ENCODE measurements at places on chromosomes 11 and 22.

GRCh38 chr11:91199866-91200265 is 977.0 kb upstream of the CHORDC1 start:
- no peak for DNase-seq

GRCh38 chr11:78562398-78562797 is 12.3 kb downstream of the NARS2 start:
- no peak for DNase-seq

DNA sequence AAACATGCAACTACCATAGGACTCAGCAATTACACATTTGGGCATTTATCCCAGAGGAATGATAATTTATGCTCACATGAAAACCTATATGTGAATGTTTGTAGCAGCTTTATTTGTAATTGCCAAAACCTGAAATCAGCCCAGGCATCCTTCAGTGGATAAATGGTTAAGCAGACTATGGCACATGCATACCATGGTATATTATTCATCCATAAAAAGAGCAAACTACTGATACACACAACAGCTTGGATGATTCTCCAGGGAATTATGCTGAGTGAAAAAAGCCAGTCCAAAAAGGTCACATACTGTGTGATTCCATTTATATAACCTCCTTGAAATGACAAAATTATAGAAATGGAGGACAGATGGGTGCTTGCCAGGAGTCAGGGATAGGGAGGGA is 86.7 kb downstream of the ALX4 start:
- DNase-seq, result no peak

GRCh38 chr11:111351374-111352055 is 27.6 kb downstream of the POU2AF1 start:
- no peak for DNase-seq

- no peak for DNase-seq
These were observed 8.5 kb upstream of the NAALADL1 start for GRCh38 chr11:65066805-65067291.

GRCh38 chr11:87304412-87304811 is 266.7 kb downstream of the TMEM135 start:
- no peak for DNase-seq

- DNase-seq, result no peak
These were observed 263.3 kb downstream of the ETS1 start for GRCh38 chr11:128324051-128324481.

DNA sequence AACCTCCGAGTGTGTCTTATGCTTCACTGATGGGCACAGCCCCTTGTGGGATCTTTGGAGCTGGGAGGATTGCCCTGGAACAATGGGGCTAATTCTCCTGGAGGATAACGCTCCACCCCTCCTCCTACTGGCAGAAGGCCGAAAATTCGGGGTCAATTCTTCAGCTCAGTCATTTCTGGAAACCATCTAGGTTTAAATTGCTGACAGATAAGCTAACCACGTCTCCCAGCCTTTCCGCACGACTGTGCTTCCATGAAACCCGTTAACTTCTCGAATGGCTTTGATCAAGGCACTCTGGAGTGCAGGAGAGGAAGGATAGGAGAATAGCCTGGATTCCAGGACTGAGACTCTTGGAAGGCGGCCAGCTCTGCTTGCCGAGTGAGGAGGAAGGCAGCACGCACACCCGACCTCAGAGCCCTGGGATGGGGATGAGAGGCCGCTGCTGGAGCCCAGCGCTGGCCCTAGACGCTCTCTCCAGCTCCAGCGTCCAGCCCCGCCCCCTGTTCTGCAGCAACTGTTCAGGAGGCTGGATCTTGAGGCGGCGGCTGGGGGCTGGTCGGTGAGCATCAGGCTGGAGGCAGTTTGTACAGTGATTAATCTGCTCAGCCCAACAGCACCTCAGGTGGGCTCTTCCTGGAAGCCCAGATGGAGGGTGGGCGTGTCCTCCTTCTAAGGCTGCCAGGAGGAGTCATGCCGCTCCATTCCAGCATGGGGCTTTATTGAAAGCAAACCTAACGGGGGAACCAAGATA is 176.7 kb upstream of the NCAM1 start:
- DNase-seq, result no peak

DNA sequence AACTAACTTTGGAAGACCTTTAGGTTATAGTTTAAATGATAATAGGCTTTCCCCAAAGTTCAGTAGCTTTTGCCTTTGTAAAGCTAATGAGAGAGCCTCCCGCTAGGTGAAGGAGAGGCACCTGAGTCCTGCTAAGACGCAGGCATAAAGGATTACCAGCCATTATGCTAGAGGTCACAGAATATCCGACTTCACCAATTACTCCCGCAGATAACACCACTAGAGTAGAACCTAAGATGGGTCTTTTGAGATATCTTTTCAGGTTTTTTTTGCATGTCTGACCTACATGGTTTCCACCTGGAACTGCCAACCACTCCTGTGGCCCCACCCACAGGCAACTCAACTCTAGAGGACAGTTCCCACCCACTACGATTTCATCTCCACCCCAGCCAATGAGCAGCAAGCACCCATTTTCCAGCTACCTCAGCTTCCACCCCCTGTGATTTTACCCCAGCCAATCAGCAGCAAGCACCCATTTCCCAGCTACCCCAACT is 314.3 kb downstream of the BRD1 start:
- no peak for DNase-seq

DNA sequence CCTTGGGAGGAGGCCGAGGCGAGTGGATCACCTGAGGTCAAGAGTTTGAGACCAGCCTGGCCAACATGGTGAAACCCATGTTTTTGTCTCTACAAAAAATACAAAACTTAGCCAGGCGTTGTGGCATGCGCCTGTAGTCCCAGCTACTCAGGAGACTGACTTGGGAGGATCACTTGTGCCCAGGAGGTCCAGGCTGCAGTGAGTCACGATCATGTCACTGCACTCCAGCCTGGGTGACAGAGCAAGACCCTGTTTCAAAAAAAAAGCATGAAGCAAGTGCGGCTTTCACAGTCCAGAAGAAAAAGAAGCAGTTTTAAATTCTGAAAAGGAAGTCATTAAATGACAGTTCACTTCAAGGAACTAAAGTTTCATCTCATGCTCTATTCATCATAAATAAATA is 7.1 kb upstream of the LTO1 start:
- no peak for DNase-seq

- no peak for DNase-seq
These were observed 22.5 kb upstream of the ALG8 start for GRCh38 chr11:78161962-78162371.

- DNase-seq, result no peak
These were observed 3.7 kb downstream of the MS4A1 start for GRCh38 chr11:60459345-60459744.

- no peak for DNase-seq
These were observed 108.9 kb downstream of the WNT7B start for GRCh38 chr22:45867906-45868555.

DNA sequence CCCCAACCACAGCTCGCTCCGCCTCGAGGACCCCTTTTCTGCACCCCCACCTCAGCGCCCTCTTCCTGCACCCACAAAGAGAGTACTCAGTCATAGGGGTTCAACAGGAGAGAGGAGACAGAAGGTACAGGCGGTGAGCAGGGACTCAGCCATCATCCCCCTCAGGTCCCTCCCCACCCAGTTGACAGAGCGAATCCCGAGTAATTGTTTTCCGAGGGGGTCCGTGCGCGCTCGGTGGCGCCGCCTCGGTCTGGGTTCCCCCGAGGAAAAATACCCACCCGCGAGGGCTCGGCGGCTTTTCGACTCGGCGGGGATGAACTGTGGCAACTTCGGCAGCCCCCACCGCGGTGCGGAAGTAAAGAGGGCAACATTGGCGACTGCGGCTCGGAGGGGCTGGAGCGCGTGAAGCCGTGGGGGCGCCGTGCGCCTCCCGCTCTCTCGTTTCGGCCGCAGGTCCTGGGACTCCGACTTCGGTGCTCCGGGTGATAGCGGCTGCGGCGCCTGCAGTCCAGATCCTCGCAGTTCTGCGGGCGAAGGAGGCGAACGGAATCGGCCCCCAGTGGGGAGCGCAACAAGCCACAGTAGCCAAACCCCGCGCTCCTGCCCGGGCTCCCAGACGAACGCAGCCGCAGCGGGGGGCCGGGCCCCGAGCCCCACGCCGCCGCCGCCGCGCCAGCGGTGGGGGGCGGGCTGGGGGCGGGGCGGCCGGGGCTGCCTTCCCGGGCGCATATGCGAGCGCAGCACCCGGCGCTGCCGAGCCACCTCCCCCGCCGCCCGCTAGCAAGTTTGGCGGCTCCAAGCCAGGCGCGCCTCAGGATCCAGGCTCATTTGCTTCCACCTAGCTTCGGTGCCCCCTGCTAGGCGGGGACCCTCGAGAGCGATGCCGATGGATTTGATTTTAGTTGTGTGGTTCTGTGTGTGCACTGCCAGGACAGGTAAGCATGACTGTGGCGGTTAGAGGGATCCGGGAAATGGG is at the start of gene NELL1:
Gene NELL1, plus strand, starts transcription at position 743 of the 976 bp plus-strand sequence.
- DNase-seq, result no peak

- no peak for DNase-seq
These were observed 11.9 kb downstream of the IFT27 start for GRCh38 chr22:36764060-36764459.

DNA sequence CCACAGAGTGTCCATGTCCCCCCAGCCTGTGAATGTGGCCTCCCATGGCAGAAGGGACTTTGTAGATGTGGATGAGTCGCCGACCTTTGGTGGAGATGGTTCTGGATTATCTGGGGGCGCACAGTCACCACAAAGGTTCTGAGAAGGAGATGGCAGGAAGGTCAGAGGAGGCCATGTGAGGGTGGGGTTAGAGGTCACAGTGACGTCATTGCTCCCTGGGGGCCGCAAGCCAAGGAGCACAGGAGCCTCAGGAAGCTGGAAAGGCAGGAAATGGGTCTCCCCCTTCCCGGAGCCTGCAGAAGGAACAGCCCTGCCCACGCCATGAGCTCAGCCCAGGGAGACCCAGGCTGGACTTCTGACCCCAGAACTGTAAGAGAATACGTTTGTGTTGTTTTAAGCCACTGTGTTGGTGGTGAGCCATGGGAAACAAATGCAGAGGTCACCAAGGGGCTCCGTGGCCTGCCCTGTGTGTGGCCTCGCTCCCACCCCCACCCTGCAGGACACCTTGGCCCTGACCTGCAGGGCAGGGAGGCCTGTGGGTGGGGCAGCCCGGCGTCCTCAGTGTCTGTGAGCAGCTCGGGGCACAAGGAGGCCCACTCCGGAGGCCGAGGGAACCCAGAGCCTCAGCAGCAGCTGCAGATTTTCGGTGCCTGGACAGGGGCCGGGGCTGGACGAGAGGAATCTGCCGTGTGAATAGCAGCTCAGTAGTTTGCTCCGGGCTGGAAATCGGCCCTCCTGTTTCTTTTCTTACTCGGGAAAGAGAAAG is 32.1 kb downstream of the GRAMD4 start:
- no peak for DNase-seq

DNA sequence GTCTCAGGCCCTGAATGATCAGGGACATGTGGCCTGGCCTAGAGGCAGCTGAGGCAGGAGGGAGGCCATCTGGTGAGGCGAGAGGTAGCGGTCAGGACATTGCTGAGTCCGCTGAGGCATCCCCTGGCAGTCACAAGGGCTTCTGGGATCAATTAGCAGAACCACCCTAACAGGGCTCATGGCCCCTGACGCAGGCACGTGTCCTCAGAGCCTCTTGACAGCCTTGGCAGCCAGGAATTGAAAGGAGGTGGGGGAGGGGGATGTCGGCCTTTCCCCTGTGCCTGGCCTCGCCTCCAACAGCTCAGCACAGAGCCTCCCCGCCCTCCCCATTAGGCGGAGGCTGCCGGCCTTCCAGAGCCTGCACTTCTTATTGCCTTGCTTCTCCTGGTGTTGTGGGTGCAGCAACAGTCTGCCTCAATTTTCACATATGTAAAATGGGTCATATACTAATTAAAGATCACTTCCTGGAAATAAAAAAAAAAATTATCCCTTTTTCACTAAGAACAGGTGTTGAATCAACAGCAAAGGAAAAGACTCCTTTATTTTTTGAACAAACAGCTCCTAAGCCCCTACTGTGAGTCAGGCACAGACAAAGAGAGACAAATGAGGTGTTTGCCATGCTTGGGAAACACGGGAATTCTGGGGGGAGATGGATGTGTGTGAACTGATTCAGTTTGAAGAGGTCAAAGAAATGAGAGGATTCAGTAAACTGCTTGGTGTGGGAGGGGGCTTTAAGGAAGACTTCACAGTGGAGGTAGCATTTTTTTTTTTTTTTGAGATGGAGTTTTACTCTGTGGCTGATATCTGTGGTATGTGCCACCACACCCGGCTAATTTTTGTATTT is 55.3 kb downstream of the NFAM1 start:
- no peak for DNase-seq

- no peak for DNase-seq
These were observed 102.6 kb downstream of the SPON1 start for GRCh38 chr11:14065141-14065540.

GRCh38 chr22:37639771-37640590 is 512 bp downstream of the SH3BP1 start:
- DNase-seq, result peak; percentile 66

DNA sequence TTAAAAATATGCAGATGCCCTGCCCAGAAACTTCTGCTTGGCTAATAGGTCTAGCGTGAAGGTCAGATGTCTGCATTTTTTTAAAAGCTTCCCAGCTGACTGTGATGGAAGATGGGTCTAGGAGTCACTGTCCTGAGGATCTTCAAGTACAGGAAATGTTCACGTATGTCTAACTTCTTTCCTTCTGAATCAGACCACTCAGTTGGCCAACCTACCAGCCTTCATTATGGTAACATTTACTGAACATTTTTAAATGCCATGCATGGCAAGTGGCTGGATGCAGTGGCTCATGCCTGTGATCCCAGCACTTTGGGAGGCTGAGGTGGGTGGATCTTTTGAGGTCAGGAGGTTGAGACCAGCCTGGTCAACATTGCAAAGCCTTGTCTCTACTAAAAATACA is 1.1 kb upstream of the PRG2 start:
- no peak for DNase-seq

DNA sequence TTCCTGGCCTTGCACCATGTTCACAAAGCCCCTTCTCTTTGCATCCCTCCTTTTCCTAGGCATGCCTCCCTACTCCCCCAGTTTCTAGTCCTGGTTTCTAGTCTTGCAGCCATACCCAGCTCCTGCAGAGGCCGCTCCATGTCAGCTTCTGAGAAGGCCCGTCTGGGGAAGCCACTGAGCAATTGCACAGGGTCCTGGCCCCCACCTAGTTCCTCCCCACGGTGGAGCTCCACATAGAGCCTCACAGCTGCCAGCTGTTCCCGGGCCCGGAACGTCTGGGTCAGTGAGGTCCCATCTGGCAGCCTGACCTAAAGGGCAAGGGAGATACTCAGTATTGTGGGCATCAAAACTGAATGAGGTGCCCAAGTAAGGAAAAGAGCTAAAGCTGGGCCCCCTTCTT is 2.2 kb downstream of the UBXN1 start:
- no peak for DNase-seq

DNA sequence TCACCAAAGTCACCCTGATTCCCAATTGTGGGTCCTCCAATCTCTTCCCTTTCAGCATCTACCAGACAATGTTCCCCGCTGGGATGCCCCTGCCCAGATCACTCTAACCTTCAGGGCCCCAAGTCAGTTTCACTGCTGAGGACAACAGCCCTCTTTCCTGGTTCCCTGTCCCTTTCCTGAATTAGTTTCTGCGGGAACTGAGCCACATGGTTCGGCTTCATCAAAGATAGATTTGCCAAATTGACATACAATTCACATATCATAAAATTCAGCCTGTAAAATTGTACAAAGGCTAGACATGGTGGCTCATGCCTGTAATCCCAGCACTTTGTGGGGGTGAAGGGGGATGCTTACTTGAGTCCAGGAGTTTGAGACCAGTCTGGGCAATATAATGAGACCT is 10.1 kb downstream of the PRDX5 start:
- no peak for DNase-seq

- no peak for DNase-seq
These were observed 80.8 kb downstream of the SGSM3 start for GRCh38 chr22:40451210-40451609.

Measured in KBM-7 (cell line).